ENCODE measurements at places on chromosomes 1 and 21.

DNA sequence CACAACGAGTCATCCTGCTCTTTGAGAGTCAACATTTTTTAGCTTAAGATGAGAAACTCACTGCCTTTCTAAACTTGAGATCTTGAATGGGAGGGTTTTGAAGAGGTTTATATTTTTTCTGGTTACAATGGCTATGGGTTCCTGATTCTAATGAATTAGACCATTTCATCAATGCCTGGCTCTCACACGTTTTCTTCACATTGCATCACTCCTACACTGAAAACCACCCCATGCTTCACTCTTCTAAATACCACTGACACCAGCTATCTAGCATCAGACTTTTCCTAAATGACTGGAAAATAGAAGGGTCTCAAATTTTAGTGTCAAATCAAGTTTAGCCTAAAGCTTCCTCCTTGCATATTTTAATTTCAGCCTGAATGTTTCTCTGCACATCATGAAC, 606.1 kb upstream of the USP24 start:
- no peak for DNase-seq

DNA sequence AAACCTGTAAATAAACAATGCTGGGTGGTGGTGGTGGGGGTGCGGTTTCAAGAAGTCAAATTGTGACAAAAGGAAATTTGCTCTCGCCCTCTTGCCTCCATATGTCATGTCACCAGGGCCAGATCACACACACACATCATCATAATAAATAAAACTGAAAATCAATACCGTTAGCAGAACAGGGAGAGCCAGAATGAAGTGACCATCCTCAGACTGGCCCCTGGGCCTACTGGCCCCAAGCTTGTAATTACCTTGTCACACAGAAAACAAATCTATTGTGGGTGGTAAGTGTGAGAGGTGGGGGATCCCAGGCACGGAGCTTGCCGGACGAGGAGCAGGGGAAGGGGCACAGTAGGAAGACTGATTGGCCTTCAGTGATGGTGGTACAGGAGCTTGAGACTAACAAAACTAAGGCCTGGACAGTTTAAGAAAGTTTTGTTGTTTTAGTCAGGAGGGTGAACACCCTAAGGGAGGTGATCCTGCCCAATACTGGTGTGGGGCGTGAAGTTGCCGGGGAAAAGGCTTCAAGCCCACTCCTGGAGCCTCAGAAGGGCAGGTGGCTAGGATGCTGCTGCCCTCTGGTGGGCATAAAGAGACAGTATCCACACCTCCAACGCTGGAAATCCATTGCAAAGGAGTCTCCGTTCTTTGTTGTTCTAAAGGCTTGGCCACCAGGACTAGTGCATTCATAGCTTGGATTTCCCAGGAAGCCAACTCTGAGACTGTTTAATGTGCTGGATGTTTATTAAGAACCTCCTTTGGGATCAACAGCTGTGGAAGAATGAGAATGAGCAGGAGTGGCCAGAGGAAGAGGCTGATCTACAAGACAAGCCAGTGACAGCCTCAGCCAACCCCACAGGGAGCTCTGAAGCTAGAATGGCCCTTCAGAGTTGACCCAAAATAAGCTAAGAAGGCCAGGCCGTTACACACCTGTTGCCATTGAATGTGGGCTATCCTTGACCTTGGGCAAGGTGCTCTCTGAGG, 8.1 kb upstream of the C1orf216 start:
- no peak for DNase-seq

- DNase-seq = no peak
These were observed 7.0 kb downstream of the GPA33 start for GRCh38 chr1:167083066-167083665.

GRCh38 chr1:89735479-89735878, 85.4 kb upstream of the LRRC8D start:
- no peak for DNase-seq

- no peak for DNase-seq
These were observed 59.5 kb downstream of the PTGS2 start for GRCh38 chr1:186620566-186621350.

DNA sequence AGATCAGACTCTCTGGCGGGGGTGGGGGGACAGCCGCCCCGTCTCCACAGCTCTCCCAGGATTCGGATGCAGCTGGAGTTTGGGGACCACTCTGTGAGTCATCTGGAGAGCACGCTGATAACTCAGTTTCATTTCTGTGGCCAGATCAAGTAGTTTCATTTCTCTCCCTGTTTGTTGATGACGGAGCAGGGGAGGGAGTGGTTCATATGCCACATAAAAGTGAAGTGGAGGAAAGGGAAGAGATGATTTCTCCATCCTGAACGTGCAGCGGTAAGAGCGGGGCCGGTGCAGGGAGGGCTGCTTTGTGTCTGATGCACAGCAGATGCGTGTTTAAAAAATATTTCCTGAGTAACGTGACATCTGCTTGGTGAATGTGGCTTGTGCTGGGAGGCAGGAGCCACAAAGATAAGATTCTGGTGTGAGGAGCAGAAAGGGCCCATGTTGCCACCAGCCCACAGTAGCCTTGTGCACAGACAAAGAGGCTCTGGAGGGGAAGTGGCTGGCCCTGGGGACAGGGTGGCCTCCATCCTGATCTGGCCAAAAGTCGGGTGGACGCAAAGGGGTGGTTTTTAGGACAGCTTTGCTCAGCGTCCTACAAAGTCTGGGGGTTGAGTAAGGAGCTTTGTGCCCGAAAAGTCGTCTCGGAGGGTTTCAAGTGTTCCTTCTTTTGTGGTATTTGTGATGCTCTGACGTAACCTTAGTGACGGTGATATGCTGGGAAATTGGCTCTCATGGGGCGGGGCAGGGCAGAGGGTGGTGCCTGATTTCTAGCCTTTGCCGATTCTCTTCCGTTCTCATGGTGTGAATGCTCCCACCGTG, at the start of gene MX2:
Gene MX2 (plus strand): TSS at position 242 of the 819 bp plus-strand sequence. CDS start 14,880 bp downstream, outside the sequence.
- DNase-seq = peak; percentile 71

DNA sequence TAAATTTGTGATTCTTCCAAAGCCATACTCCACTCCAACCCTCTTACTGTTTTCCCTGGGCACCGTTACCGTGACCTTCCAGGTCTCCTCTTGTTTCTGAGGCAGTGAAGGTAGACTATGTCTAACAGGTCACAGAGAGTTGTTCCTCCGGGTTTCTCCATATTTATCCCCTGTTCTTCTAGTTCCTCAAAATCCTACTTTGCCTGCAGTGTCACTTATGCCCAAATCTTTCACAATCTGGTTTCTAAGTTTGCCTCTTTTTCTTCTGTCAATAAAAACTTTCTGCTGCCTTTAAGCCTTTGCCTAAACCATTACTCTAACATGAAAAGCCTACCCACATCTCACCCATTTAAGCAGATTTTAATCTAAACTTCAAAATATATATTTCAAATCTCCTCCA, 87.7 kb downstream of the C4BPA start:
- no peak for DNase-seq

- DNase-seq = peak; percentile 4
These were observed 734 bp downstream of the MED18 start for GRCh38 chr1:28329395-28330153.
